ENCODE measurements at places on chromosomes 12 and 14.

DNA sequence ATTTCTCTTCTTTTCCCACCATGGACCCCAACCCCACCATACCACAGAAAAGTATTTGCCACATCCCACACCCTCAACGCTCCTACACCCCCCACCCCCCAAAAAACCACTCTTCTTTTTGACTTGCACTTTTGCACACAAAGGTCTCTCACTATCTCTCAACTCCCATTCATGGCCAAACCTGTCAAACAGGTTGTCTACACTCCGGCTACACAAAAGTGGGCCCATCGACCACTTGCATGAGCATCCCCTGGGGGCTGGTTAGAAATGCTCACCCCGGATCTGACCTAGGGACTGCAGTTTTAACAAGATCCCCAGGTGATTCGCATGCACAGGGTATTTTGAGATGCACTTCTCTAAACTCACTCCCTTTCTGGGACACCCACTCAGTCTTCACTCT, 248.2 kb downstream of the DPF3 start:
- DNase-seq: no peak

GRCh38 chr12:65355461-65355860, 77.0 kb downstream of the MSRB3 start:
- DNase-seq: no peak

DNA sequence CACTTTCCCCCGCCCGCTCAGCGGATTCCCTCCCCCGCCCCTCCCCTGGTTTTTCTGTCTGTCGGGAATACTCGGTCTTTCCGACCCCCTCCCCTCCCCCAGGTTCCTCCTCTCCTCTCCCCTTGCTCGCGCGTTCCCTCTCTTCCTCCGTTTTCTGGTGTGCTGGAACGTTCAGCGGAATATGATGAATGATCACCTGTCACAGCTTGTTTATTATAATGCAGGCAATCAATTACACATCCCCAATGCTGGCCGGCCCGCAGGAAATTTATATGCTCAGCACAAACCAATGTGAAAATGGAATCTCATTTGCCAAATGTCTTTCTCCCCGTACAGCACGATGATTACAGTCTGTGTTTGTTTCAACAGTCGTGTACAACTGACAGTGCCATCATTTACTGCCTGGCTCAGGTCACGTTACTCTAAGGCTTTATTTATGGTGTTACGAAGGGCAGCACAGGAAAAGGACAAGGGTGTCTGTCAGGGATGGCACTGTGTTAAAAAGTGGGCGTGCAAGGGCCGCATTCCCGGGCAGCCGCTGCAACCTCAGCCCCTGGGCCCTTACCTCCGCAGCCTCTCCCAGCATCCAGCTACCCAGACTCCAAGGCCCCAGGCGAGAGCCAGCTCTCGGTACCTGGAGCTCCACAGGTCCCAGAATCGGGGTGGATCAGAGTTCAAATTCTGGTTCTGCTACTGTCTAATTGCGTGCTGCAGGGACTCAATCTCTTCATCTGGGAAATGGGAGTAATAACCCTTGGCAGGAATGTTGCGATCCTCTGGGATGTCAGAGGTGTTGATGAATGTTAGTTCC, 24.7 kb upstream of the MAP1LC3B2 start:
- no peak for DNase-seq

DNA sequence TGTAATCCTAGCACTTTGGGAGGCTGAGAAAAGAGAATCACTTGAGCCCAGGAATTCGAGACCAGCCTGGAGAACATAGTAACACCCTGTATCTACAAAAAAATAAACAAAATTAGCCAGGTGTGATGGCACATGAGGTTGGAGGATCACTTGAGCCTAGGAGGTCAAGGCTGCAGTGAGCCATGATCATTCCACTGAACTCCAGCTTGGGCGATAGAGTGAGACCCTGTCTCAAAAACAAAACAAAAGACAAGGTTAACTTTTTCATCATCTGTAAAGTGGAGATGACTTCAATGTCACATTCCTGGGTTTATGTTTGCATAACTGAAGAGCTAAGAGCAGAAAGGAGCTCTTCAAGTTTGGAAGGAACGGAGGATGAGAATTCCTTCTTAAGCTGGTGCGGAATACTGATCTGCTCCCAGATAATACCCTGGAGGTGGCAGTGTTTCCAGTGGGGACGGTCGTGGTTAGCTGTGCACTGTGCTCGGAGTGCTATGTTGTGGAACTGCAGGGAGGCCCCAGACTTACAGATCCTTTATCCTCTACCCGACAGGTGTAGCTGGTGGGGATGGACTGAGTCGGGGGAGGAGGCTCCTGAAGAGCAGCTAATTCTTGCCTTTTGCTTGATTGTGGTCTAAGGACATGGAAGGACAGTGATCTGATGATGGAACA, 22.5 kb upstream of the BICD1 start:
- DNase-seq: no peak

GRCh38 chr12:79063258-79063657, 198.7 kb downstream of the SYT1 start:
- DNase-seq: no peak

DNA sequence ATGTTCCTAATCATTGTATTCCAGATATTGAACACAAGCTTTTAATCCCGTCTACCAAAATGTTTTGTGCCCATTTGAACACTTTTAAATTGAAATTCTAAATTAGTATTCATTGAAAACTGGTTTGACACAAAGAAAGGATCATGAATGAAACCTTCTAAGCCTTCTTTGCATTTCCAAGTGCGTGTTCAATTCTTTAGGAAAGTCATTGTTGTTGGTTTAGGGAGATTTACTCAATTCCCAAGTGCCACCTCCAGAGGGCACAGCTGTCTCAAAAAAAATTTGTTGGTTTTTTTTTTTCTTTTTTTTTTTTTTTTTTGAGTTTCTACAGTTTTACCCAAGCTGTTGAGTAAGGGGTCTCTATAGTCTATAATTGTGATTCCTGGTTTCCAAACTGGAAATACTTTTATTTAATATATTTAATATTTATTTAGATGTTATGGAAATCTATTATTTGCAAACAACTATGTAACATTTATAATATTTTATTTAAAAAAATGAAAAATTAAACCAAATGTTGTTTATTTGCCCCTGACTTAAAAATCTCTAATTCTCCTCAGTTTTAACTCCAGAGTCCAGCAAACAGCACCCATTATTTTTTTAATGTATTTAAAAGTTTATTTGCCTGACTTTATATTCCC, 79.9 kb downstream of the NEDD1 start:
- no peak for DNase-seq

DNA sequence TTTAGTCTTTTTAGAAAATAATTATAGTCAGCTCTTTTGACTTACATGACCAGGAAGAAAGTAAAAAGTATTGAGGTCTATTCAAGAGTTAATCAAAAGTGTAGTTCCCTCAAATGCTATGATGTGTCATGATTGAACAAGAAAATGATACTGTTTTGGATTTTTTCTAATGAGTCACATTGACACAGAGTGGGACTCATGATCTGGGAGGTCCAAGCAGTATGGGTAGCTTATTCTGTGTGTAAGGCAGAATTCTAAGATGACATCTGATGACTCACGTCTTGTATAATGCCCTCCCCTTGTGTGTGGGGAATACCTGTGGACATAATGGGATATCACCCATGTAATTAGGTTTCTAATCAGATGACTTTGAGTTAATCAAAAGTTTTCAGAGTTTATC, 178.1 kb upstream of the DDHD1 start:
- no peak for DNase-seq

DNA sequence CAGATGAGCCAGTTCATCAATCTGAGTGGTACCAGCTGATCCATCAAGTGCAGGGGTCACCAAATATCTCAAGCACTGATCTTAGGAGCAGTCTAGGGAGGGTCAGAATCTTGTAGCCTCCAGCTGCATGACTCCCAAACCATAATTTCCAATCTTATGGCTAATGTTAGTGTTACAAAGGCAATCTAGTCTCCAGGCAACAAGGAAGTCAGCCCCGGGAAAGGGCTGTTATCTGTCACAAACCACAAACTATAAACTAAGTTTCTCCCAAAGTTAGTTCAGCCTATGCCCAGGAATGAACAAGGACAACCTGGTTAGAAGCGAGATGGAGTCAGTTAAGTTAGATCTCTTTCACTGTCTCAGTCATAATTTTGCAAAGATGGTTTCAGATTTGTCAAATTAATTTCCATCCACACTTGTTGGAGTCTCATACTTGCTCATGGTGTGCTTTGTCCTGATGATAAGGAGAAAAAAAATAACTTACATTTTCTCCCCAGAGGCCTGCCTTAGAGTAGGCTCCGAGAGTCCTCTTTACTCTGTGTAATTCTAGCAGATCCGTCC, 3.9 kb upstream of the ABHD4 start:
- DNase-seq: no peak

DNA sequence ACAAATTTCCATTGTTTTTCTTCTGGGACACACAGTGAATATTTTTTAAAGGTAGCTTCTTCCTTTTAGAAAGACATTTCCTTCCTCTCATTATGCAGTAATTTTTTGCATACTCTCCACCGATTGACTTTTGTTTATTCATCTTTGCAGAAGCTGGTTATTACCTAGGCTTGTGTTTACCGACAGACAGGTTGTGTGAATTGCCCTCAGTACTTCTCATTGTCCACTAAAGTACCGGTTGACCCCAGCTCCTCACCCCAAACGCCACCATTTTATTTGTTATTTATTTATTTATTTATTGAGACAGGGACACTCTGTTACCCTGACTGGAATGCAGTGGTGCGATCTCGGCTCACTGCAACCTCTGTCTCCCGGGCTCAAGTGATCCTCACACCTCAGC, 63.4 kb upstream of the MYL2 start:
- no peak for DNase-seq

GRCh38 chr12:46260124-46260912, 8.5 kb downstream of the SLC38A1 start:
- no peak for DNase-seq

- no peak for DNase-seq
Measured at GRCh38 chr14:37480446-37481290, 114.4 kb downstream of the FOXA1 start.

DNA sequence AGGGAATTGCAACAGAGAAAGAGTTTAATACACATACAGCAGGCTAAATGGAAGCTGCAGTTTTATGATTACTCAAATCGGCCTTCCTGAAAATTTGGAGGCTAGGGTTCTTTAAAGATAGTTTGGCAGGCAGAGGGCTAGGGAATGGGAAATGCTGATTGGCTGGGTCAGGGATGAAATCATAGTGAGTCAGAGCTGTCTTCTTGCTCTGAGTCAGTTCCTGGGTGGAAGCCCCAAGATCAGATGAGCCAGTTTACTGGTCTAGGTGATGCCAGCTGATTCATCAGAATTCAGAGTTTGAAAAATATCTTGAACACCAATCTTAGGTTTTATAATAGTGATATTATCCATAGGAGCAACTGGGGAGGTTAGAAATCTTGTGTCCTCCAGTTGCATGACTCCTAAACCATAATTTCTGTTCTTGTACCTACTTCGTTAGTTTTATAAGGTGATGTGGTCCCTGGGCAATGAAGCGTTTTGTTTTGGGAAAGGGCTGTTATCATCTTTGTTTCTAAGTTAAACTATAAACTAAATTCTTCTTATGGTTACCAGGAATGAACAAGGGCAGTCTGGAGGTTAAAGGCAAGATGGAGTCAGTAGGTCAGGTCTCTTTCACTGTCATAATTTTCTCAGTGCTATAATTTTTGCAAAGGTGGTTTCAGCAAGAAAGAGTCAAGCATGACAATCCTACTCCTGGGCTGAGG, 257.8 kb upstream of the CCDC196 start:
- no peak for DNase-seq

- no peak for DNase-seq
Measured at GRCh38 chr14:58138714-58139482, 13.1 kb downstream of the ARMH4 start.

- DNase-seq: no peak
Measured at GRCh38 chr12:115946867-115947695, 330.4 kb downstream of the MED13L start.

DNA sequence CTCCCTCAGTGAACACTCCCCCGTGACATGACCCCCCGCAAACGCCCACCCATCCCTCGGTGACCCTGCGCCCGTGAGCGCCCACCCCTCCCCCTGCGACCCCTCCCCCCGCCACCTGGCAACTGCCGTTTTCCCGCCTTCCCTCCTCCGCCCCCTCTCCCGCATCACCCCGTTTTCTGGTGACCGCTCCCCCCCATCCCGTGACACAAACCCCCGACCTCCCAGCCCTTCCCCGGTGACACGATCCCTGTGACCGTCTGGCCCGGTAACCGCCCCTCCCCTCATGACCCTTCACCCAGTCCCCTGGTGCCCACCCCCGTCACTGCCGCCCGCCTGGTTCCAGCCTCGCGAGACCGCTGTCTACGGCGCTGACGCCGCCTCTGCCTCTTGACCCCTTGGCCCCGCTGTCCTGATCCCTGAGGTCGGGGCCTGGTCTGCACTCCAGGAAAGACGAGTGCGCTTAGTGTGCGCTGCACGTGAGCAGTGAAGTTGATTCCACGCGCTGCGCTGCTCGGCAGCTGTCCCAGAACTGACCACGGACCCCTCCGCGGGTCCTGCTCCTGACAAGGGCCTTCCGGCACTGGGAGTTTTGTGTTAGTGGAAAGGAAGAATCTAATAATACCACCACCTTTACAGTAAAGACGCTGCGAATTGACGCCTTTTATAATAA, 59.4 kb downstream of the DDX51 start:
- no peak for DNase-seq

DNA sequence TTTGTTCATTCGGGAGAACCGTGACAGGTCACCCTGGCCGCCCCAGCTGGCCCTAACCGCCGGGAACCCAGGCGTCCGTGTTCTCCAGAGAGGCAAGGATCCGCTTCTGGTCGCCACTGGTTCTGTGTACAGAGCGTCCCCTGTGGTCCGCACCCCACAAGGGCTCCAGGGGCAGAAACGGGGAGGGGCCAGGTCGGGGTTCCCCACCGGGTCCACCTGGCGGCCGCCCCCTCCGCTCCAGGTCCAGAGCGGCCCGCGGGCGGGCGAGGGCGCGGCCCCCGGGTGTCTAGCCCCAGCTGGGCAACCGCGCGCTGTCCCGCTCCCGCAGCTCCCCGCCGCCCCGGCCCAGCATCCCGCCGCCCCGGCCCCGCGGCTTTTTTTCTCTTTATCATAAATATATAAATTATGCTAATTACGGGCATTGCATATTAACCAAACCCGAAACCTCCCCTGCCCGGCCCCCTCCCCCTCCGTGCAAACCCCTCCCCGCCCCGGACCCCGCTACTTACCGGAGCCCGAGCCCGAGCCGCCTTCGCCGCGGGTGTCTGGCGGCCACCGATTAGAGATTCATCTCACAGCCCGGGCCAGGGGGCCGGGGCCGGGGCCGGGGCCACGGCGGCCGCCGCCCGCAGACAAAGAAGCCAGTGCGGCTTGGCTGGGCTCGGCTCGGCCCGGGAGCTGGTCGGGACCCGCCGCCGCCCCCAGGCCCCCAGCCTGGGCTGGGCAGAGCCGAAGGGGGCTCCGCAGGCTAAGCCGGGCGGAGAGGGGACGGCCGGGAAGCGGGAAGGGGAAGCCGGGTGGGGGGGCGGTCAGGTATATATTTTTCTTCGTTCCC, 512 bp downstream of the POU6F1 start:
- no peak for DNase-seq

DNA sequence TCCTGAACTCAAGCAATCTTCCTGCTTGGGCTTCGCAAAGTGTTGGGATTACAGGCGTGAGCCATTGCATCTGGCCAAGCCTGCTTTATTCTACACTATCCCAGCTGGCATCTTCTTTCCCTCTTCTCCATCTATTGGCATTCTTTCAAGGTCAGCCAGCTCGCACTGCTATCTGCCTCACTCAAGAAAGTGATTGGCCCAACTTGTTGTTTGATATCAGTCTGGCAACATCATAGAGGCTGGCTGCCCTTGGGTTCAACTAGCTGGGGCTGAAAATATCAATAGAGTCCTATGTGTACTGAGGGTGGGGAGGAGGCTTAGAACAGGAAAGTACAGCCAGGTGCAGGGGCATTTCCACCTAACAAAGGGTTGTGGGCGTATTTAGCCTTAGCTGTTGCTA, 17.1 kb downstream of the GMFB start:
- no peak for DNase-seq

GRCh38 chr14:47240748-47241437, 434.5 kb downstream of the MDGA2 start:
- no peak for DNase-seq

Data from GOT3 (cell line).